ENCODE measurements at places on chromosomes 7 and 10.

DNA sequence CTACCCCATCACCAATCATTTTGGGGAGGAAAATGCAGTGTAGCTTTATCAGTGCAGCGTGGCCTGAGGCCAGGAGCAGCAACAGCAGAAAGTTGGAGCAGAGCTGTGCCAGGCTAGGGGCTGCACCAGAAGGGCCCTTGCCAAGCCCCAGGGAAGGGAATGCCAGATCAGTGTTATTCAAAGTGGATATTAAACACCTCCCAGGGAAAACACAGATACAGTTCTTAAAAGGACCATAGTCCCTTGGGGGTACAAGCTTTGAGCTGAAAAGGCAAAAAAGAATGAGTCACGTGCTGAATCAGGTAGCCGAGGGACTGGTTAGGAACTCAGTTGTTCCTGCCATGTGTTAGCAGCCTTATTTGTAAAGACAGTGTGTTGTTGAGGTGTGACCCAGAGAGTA is 54.0 kb downstream of the GSDME start:
- DNase-seq, result no peak

- no peak for DNase-seq
Measured at GRCh38 chr10:3749011-3749410, 36.0 kb downstream of the KLF6 start.

DNA sequence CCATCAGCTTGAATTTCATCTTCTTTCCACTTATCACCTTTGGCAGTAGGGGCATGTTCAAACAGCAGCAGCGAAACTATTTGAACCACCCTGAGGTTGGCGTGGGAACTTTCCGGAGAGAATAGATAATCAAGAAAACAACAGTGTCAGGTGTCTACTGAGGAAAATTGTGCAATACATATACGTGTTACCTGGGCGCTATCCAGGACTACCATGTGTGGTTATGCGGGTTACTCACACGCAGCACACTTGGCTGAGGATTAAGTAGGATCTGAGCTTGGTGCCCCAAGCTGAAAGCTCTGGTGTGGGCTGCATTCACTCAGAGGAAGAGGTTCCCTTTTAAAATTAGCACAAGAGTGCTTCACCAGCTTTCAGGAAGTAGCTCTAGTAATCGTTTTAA is 8.8 kb upstream of the ABI1 start:
- no peak for DNase-seq

DNA sequence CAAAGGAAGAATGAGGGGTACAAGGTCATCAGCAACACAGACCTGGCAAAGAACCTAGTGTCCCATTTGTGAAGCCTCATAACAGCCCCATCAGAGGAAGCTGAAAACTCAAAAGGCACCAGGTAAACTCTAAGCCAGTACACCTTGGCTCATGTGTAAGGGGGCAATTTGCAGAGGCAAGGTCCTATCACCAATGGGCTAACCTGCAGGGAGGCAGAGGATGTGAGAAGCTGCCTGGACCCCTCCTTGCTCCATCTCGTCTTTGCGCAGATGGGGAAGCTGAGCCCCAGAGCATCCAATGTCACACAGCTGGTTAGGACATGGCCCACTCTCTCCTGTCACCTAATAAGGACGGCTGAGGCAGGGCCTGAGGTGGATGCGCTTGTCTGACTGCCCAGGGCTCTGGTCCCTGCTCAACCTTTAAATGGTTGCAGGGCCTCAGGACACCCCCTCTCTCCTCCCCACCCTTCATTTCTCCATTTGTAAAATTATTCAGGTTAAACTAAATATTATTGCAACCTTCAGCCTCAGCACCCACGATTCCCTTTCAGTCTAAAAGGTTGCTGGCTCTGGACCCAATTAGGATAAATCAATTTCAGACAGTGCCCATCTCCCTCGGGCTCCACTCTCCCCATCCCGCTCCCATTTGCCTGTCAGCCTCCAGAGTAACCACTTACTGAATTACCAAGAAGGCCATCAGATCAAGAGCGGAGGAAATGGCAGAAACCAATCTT is 135.3 kb downstream of the OAT start:
- DNase-seq, result no peak

- DNase-seq, result no peak
Measured at GRCh38 chr7:81298951-81299666, 380.3 kb upstream of the SEMA3C start.

- DNase-seq, result no peak
Measured at GRCh38 chr7:120927454-120928103, 23.0 kb upstream of the ING3 start.

- DNase-seq, result no peak
Measured at GRCh38 chr10:98370831-98371820, 43.9 kb downstream of the PYROXD2 start.

DNA sequence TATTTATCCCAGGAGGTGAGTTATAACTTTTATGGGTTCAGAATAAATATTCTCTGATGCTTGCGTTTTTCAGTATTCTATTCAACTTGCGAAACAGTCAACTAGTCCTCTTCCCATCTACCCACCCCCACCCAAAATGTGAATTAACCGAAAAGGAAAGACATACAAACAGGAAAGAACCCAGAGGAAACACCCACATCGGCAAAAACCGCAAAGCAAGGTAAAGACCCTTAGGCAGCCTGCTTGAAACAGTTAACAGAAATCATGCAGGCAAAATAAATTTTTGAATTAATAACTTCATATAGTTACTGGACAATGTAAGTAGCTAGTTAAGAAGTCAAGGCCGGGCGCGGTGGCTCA is 5.4 kb downstream of the ZC3HAV1 start:
- DNase-seq, result no peak

DNA sequence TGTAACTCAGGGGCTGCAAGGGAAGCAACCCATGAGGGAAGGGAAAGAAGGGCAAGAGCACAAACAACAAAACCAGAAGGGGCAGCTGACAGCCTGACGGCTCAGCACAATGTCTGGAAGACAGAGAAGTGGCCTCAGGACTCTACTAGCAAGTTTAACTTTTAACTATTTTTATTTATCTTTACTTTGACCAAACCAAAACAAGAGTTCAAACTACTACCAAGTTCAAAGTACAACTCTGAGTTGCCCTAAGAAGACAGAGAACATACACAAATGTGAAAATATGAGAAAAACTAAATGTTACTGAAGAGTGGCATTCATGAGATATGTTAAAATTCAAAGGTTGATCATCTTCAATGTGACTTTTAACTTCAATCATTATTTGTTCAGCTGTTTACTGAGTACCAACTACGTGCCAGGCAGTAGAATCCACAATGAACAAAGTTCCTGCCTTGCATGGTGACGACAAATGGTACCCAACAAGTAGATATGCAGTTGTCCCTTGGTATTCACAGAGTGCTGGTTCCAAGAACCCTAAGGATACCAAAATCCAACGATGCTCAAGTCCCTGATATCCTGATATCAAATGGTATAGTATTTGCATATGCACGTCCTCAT is 19.7 kb downstream of the NUDCD3 start:
- no peak for DNase-seq

DNA sequence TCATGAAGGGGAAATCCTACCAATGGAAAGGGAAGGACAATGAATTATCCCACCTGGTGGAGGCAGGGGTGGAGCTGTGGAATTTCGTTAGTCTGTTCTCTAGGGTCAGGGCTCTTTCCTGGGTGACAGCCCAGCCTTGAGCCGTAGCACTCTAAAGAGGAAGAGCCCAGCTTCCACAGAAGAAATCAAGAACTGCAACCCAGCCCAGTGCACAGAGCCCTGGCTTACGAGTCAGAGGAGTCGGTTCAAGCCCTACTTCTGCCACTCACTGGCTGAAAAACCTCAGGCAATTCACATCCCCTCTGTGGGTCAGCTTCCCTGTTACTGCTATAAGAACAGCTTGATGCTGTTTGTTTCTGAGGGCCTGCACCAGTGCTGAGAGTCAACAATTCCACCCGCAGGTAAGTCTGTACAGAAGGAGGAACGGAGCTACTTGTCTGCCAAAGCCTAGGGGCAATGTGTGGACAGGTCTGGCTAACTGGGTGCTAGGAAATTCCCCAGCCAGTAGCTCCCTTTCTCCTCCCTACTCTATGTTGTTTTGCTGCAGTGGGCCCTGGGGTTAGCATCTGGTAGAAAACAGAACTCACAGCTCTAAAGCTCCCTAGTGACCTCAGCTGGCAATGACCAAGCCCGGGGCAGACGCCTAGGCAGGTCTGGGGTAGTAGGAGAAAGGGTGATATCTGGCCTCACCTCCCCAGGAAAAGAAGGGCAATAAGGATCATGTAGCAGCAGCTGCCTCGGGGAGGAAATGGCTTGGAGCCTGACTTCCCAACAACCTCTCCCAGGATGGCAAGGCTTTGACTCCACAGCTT is 3.3 kb downstream of the AVPI1 start:
- DNase-seq, result no peak

DNA sequence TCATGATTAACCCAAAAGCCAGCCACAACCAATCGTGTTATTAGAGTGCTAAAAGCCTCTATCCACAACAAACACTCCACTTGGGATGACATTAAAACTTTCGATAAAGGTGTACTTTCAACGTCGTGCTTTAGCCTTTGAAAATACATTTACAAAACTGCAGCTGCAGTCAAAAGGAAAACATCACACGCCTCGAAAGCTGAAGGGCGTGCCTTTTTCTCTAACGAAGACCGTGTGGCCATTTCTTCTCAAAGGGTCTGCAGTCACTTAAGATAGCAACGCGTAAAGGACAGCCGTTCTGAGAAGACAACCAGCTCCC is 1.1 kb downstream of the ARHGAP12 start:
- no peak for DNase-seq

DNA sequence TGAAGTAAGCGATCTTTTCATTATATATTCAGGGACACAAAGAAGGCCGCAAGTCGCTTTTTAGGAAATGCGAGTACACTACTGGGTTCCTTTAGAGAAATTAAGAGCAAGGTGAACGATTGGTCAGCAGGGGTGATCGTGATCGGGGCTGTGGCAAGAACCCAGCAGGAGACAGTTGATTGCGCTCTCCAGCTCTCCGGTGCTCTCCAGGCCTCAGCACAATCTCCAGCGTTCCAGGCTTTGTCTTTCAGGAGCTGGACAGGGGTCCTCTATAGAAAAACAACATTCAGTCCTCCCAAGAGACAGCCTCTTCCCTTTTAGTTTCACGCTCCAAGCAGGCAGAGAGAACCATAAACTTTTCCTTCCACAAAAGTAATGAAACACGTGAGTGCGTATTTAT is 170.5 kb upstream of the KLF6 start:
- no peak for DNase-seq

DNA sequence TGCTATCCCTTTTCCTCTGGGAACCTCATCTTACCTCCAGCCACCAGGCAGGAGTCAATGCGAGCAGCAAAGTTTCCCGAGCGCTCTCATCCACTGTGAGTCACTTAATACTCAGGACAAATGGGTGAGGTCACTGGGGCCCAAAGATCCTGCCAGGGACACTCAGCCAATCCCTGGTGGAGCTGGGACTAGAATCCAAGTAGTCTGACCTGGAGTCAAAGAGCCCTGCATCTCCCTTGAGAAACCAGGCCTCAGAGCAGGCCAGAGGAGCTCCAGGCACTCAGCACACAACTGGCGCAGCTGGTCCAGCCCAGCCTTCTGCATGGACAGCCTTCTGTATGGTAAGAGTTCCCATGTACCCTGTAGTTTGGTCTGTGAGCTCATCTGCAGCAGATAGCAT is 142.3 kb downstream of the MAPK8 start:
- no peak for DNase-seq

DNA sequence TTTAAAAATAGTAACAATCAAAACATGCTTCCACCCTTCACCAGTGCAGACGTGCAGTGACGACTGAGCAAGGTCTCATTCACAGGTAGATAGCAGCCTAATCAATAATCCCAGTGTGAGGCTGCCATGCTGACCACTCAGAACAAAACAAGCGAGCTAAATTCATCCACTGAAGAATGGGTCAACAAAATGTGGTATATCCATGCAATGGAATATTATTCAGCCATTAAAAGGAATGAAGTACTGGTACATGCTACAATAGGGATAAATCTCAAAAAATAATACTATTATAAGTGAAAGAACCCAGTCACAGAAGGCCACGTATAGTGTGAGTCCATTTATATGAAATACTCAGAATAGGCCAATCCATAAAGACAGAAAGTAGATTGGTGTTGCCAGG is 74.0 kb downstream of the PTPRE start:
- DNase-seq, result no peak

DNA sequence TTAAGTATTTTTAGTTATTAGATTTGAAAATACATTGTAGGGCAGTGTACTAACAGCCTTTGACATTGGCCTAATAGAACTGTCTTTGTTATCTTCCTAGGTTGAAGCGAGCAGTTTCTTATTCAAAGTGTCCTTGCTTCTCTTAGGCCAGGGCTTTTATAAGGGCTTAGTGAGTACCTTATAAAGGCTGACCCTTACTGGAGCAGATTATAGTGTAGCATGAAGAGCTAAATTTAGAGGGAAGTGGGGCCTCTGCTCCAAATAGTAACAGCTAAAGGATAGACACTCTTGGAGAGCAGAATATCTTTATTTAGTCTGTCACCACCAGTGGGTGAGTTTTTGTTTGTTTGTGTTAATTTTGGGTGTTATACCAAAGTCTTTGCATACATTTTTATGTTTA is 15.9 kb downstream of the BZW2 start:
- no peak for DNase-seq

DNA sequence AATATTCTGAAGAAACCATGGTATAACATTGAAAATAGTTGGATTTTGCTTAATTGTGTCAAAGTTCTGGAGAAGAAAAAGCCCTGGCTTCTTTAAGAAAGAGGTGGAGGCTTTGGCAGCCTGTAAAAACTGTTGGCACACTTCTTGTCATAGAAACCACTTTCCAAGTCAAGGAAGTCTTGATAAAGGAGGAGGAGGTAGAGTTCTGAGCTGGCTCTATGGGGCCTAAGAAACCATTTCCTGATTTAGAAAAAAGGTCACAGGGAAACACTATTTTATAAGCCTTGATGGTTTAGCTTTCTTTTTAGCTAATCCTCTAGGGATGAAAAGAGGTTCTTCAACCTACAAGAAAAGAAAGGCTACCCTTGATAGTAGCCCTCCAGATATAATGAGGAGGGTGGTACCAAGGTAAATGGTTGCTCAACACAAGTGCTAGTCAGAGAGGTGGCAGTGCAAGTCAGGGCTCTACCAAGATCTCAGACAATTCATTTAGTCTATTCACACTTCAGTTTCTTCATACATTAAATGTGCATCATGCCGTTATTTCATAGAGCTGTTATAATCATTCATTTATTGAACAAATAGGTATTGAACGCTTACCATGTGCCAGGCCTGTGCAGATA is 346.9 kb downstream of the RNLS start:
- no peak for DNase-seq

GRCh38 chr7:132514430-132514829 is 61.8 kb downstream of the PLXNA4 start:
- DNase-seq, result no peak

- no peak for DNase-seq
Measured at GRCh38 chr10:78927257-78927995, 141.3 kb upstream of the ZMIZ1 start.

DNA sequence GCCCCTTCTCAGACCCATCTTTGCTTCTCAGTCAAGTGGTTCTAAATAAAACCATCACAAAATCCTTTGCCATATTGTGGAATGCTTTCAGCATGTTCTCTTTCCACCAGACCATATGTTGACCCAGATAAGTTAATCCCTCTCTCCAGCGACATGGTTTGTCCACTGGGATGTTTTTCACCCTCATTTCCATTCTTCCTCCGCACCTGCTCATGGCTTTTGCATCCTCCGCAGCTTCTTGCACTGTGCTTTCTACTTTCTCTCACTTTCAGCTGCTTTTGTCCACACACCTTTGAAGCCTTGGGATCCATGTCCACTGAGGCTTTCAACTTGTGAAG is 52.3 kb upstream of the WAC start:
- DNase-seq, result no peak

GRCh38 chr7:113093561-113093960 is 6.9 kb upstream of the GPR85 start:
- no peak for DNase-seq

GRCh38 chr7:45680776-45681175 is 106.6 kb downstream of the ADCY1 start:
- DNase-seq, result no peak

- no peak for DNase-seq
Measured at GRCh38 chr7:12091231-12091630, 119.9 kb upstream of the TMEM106B start.
